ENCODE measurements at places on chromosomes 1 and 21. TPM values are rescaled to one million over a fixed set of nuclear protein-coding genes. Genes with fewer than 3 reads are reported as not detected.

The RABGGTB gene
- 71.6 TPM for total RNA-seq

The ADCY10 gene
- 0.29 TPM for total RNA-seq

The GJA9 gene
- not detected for total RNA-seq

The TSSK3 gene
- total RNA-seq, result 2.5 TPM

The MAEL gene
- total RNA-seq, result not detected

DNA sequence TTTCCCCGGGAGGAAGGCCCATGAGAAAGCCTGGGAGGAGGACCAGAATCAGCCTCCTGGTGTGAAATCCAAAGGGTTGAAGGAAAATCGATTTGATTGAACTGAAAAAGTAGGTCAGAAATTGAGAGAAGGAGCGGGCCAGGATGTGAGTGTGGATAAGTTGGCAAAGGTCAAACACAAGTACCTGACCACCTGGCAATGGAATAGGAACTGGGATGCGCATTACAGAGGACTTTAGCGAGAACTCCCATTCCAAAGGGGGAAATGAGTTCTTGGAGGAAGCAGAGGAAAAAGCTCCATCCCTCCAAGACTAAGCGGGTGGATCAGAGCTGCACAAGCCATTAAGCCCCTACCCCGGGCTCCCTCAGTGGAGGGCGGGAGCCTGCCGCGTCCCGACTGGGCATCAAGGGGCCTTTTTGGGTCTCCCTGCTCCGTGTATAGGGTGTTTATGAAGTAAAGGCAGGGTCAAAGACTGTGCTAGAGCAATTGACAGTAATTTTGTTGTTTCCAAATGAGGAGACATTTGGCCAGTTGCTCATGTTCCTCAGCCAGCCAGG is 56.4 kb downstream of the TGFB2 start:
- DNase-seq, result no peak

DNA sequence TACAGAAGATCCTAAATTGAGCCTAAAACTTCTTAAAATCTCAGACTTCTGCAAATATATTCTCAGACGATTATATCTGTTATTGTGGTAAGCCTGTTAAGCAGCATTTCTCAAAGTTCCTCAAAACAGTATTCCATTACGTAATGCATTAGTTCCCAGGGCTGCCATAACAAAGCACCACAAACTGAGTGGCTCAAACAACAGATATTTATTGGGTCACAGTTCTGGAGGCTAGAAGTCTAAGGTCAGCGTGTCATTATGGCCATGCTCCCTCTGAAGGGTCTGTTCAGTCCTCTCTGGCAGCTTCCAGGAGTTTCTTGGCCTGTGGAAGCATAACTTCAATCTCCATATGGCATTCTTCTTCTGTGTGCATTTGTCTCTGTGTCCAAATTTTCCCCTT is 103.5 kb upstream of the ST6GALNAC5 start:
- no peak for DNase-seq

DNA sequence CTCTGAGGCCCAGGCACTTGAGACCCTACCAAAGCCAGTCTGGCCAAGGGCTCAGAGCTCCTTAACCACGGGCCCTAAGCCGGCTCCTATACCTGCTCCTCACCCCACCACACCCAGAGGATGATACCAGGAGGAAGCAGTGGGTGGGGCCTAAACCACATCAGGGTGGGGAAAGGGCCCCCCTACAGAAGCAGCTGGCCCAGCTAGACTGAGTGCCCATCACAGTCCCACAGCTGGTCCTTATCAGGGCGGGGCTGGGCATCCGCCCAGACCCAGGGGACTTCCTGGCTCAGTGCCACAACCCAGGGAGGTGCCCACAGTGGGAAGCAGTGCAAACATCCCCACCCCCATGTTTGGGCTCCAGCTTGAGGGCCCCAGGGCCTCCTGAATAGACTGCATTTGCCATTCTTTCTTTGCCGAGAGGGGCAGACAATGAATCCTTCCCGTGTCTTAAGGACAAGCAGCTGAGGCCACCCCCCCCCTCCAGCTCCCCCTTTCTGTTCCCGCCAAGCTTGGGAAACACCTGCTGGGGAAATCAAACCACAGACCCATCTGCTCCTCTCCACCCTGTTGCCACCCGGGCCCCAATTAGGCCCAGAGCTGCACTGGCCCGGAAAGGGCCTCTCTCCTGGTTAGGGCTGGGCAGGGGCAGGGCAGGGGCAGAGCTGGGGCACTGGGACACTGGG is 6.2 kb downstream of the E2F2 start:
- no peak for DNase-seq

DNA sequence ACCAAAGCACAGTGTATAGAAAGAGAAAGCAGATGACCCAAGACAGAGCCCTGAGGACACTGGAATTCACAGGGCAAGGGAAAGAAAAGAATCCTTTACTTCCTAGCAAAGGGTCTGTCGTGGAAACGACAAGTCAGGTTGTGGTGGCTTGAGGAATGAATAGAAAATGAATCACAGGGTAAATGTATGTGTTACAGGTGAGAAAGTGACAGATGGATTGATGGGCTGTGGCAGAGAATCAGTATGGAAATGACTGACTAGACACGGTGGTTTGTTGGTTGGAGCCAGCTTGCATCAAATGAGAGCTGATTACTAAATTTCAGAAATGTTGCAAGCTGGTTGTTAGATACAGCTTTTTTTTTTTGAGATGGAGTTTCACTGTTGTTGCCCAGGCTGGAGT is 46.9 kb downstream of the PTP4A2 start:
- no peak for DNase-seq

DNA sequence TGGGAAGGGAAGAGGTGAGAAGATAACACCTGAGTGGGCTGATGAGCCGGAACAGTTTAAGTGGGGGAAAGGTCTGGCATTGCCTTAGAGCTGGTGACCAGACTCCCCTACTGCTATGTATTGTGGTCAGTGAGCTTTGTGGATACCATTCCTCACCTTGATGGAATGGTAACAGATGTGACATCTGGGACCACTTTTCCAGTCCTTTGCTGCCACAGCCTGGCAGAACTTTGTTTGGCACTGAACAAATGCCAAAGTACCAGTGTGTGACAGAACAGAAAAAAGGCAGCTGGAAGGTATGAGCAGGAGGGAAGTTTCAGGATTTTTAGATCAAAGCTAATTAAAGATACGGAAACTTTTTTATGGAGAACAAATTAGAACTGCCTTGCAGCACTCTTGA is 6.2 kb downstream of the MED8 start:
- DNase-seq, result no peak

DNA sequence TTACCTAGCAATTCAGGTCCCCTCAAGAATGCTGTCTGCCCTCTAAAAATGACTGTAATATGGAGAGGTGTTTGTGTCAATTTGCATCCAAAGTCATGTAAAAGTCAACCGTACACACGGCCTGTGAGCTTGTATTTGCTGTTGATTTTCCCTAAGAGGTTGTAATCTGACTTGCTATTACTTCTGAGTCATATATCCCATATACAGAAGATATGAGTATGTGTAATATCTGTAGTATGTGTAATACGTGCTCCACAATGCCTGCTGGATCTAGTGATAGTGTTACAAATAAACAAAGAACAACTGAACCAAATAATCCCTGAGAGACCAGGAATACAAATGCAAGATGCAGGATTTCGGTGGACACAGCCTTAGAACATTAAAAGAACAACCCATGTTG is 1.4 kb upstream of the KCNJ6 start:
- no peak for DNase-seq

DNA sequence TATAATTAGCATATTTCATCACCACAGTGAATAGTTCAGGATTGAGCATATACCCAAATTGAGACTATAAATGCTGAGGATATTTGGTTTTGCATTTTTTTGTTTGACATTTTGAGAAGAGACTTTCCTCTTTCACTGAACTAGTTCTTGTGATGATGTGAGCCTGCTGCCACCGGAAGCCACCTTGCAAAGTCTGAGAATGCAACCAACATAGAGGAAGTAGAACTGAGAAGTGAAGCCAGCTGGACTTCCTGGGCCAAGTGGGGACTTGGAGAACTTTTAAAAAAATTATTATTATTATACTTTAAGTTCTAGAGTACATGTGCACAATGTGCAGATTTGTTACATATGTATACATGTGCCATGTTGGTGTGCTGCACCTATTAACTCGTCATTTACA is 102.3 kb downstream of the RPE65 start:
- no peak for DNase-seq

DNA sequence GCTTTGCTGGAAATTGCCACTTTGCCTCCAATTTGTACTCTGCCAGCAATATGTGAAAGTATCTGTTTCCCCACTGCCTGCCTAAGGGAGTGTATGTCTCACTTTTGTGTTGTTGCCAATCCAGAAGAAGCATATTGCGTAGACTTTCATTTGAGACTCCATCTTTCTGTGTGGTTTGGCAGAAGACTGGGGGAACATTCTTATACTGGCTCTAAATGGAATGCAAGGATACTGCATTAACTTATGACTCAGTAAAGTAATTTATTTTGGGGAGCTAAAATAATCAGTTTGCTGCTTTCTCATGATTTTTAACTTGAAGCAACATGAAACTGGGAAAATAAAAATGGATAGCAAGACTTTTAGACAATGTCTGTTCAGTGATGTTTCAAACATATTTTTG is 107.7 kb upstream of the TMPRSS2 start:
- DNase-seq, result no peak

GRCh38 chr21:45542242-45542666 is at the start of gene SLC19A1:
Gene SLC19A1 (minus strand): TSS chr21:45542440. CDS start chr21:45537959, 4,481 bp downstream.
- peak; percentile 88 for DNase-seq

- no peak for DNase-seq
Observed at GRCh38 chr1:192697771-192698170, 61.8 kb downstream of the RGS13 start.

DNA sequence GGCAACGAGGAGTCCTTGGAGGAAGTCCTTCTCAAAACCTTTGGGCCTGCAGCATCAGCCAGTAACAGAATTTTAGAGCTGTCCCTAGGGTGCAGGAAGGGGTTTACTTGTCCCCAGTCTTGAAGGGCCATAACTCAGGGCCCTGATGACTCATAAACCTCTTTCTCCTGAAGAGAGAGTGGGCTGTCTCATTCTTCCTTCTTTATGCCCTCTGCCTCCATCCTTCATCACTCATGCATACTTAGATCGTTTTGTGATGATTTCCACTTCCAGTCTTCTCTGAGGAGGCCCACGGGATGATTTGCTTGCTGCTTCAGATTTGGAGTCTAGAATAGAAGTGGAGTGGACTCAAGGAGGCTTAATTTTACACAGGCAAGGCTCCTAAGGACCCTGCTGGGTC is 60.2 kb downstream of the NDUFS5 start:
- DNase-seq, result no peak

GRCh38 chr1:177126267-177126666 is 38.2 kb downstream of the ASTN1 start:
- DNase-seq, result no peak

GRCh38 chr1:164473544-164473943 is 85.4 kb upstream of the PBX1 start:
- DNase-seq, result no peak

DNA sequence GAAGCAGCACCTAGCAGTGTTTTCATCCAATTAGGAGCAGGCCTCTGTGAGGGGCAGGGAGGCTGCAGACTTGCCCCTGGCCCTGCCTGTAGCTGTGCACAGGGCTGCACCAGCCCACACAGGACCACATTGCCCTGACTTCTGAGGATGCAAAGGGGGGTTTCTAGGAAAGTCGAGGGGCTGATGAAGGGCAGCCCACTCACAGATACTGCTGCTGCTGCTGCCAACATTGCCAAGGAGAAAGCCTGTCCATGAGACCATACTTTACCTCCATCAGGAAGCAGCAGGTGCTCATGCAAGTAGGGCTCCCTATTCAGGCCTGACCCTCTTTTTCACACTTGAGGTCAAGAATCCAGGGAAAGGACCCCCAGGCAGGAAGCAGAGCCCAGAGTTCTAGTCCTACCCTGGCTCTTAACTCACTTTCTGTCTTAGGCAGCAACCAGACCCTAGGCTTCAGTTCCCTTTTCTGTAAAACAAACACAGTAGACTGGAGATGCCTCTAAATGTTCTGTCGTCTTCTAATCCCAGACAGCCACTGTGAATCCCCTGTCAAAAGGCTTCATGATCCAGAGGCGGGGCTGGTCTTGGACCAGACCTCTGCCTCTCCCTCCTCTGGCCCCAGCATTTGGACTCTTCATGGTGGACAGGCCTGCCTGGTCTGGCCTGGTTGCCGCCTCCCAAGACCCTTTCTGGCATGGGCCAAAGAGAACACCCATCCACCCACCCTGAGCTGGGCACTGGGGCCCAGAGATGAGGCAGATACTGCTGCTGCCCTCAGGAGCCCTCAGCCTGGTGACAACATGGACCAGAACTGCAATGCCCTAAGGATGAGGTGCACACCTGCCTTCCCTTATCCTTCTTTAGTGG is 120.2 kb downstream of the GLIS1 start:
- peak; percentile 34 for DNase-seq

Measured in upper lobe of right lung (tissue), 1 donor.